GM12891 (cell line): ENCODE measurements at places on chromosomes 2 and 18.

- DNase-seq: no peak
Measured at GRCh38 chr2:98502556-98503335, 58.1 kb downstream of the INPP4A start.

GRCh38 chr2:223003191-223003590, 48.8 kb upstream of the KCNE4 start:
- no peak for DNase-seq

DNA sequence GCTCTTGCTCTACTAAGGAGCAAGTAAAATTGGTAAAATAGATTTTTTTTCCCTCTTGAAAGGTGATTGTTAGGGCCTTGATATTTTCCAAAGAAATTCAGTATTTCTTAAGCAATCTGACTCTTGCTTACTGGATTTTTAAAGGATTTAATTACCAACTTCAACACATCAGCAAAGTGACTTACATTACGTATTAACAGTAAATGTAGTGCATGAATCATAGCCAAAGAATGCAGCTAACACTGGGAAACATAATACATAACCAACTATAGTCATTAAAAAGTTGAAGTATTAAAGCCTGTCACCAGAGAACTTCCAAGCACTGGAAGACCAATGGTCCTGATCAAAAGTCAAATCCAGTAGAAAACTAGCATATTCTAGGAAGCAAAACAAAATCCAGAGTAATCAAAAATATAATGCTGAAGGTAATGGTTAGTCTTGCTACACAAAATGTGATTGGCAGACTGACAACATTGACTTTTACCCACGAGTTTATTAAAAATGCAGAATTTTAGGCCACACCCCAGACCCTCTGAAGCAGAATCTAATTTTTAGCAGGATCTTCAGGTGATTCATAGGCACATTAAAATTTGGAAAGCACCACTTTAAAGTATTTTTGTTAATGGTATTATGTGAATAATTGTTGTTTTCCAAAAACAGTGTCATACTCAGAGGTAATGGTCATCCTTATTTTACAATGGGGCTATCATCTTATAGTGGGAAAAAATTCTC, 31.8 kb upstream of the CAVIN2 start:
- no peak for DNase-seq

GRCh38 chr18:3179430-3180089, 40.2 kb downstream of the MYOM1 start:
- peak; percentile 37 for DNase-seq

DNA sequence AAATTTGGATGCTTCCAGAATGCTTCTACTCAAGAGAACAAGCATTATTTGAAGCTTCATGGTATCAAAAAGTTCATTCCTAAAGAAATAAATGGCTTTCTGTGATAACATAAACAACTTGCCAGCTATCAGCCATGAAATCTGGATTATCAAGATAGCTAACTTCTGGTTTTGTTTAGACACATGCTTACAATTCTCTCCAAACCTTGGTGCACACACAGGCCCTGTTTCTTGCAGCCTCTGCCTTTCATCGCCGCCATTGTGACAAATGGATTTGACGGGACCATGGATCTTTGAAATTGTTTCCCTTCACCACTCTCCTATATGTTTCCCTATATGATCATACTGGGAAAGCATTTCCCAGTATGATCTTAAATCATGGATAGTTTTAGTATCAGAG, 47.9 kb upstream of the CABLES1 start:
- no peak for DNase-seq

DNA sequence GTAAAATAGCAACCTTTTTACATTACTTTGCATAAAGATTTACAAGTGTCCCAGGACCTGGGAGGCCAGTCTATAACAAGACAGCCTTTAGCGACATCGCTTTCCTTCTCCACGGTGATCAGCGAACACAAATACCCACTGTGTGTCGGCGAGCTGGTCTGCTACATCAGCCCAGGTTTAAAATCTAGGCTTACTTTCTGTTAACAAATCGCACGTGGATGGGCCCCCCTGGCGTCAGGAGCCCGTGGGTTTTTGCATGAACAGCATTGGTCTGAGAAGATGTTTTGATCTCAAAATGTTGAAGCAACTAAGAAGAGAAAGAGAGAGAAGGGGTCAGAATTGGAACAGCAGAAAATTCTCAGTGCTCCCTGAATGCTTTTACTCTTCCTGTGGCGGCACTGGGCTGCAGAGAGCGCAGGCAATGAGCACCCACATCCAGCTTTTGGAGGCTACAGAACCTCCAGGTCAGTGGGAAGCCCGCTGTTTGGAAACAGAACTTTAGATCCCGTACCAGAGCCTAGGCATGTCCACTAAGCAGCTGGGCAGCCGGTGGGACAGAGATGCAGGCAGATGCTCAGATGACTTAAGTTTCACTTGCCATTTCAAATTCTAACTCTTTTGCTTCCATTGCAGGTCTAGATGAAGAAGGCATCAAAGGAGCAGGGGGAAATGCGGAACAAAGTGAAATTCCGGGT, 32.9 kb downstream of the CYP27C1 start:
- no peak for DNase-seq

DNA sequence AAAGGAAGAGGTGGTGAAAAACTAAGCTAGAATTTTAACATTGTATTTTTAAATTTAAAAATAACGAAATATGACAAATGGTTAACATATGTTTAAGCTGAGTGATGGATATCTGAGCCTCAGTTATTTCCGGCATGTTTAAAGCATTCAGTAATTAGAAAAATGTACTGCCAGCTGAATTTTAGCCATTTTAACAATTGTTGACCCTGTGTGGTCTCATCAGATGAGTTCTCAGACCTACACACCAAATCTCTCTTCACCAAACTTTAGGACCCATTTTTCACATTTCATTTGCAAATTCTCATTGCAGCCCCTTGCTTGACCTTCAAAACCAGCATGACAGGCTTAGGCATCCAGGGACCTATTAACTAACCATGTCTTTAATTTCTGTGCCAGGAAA, 91.5 kb upstream of the RGPD4 start:
- no peak for DNase-seq

DNA sequence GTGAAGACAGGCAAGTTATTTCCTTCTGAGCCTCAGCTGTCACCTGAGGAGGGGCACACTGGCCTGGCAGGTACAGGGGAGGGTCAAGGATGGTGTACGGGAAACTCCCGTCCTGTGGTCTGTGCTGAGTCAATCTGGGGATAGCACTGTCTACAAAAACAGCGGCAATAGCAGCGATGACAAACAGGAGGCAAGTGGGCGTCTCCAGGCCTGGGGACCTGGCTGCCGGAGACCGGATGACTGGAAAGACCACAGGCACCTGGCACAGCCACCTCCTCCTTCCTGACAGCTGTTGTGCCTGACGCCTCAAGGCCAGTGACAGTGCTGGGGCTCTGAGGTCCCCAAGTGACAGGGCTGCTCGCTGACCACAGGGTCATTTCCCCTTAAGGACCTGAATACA, 202.1 kb upstream of the HS6ST1 start:
- peak; percentile 63 for DNase-seq

DNA sequence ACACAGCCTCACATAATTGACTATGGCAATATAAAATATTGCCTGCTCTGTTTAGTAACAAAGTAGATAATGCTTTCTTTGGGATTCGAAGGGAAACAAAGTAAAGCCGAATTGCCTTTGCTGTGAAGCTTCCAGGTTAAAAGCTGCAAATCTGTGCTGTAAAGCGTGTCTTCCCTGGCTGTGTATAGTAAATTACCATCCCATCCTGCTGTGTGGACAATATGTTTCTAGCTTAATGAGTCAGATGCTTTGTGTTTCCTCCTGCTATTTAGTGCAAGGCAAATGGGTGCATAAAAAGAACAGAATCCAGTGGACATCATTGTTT, 265.1 kb downstream of the SOCS6 start:
- no peak for DNase-seq

- DNase-seq: no peak
Measured at GRCh38 chr18:39441648-39442047, 1876.0 kb upstream of the CELF4 start.

DNA sequence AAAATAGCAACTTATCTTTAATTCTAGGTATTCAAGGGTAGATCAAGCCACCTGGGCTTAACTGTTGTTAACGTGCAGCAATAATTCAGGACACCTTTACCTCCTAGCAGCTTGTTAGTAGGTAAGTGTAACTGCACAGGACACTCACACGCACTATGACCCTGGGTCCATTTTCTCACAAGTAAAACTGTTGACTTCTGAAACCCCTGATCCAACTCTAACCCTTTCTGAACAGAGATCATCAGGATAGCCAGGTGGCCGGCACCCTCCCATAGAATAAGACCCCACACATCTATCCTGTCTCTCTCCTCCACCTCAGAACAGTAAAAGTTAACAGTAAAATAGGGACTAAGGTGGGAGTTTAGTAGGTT, 610 bp downstream of the SPC25 start:
- DNase-seq: no peak

DNA sequence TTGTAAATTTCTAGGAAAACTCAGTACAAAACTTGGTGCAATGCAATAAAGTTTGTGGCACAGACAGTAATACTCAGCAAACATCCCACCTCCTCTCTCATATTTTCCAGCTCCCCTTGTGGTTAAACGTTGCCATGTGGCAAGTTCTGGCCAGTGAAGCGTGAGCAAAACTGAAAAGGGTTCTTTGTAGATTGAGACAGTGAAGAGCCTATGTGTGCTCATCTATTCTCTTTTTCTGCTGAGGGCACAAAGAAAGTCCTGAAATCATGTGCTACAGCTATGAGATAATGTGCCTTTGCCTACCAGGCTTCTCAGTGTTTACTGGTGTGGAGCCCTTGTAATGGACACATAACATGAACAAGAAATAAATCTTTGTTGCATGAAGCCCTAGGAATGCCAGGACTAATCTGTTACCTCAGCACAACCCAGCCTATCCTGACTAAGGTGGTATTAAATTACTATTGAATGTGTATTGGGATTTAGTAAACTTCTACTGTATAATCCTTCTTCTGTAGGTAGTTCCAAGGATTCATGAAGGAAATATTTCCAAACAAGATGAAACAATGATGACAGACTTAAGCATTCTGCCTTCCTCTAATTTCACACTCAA, 13.0 kb upstream of the TYMS start:
- DNase-seq: no peak
